Epithelial cell of proximal tubule (primary cell): ENCODE measurements at places on chromosomes 2 and 18.

DNA sequence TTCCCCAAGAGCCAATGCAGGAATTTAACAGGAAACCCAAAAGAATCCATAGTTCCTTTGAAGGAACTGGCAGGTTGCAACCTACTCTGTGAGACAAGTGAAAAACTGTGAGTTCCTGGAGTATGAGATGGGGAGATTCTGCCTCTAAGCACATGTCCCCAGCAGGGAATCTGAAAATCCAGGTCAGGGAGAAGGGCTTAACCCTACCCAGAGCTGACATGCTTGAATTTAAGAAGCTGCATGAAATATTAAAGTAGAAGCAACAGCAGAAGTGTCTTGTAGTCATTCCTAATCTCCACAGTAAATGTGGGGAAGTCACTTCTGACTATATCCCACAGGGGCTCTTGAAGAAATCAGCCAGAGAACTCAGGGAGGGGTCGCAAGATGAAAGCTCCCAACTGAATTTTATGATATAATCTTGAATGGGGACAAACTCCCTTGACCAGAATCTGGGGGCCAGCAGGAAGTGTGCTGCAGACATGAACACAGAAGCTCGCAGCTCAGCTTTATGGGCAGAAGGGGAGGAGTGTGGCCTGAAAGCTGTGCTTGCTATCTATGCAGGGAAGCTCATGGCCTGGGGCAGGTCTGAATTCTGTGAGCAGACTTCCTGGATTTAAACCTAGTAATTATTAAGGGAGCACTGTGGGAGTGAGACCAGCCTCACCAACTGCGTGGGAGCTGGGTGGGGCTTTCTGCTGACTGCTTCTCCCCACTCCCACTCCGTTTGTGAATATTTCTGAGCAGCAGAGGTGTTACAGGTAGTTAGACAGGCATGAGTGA, 184.1 kb upstream of the KYNU start:
- DNase-seq = no peak

DNA sequence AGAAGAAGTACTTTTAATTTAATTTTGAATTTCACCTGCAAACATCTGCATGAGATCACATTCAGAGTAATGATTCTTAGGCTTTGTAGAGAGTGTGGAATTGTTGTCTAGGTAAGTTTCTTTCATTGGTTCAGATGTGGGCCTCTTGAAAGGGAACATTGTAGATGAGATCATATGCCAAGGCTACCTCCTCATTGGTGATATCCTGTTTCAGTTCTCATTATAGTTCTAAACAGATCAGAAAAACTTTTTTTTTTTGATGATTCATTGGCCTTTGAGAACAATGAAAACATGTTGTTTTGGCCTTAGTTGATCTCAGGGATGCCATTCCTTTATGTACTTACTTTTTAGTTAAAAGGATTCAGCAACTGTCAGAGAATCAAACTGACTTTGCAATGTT, 44.5 kb downstream of the EML6 start:
- DNase-seq = peak; percentile 61

DNA sequence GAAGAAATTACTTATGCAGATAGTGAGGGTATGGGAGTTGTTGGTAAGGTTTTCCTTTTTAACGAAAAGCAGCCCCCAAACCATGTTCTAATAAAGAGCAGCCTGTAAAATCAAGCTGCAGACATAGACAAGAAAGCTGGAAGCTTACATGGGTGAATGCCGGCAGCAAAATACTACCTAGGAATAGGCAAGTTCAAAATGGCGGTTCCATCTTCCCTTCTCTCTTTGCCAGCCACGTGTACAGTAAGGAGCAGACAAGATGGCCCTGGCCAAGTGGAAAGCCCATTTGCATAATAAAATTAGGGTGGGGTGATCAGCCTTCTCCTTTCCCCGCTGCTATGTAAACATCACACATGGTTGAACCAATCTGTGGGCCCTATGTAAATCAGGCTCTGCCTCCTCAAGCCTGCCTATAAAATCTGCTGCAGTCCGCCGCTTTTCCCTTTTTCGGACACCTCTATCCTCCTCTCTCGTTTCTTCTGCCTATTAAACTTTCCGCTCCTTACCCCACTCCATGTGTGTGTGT, 155.0 kb downstream of the ZBTB7C start:
- no peak for DNase-seq

- no peak for DNase-seq
Observed at GRCh38 chr2:75190271-75190990, 8.9 kb downstream of the TACR1 start.

- DNase-seq = no peak
Observed at GRCh38 chr18:10488017-10488416, 33.6 kb downstream of the APCDD1 start.

GRCh38 chr2:100317634-100318033, 4.7 kb downstream of the LONRF2 start:
- no peak for DNase-seq

GRCh38 chr2:56232912-56233311, 49.1 kb downstream of the CCDC85A start:
- no peak for DNase-seq
